ENCODE measurements at places on chromosomes 7 and 10.
A peak's percentile ranks its signal among the peaks of the same experiment; 100 is the strongest.

- no peaks in the 10 kb centered on the region for H3K27me3 ChIP-seq
- no peak overlapping the region for H3K27ac ChIP-seq
- no peak for DNase-seq
- no peaks in the 10 kb centered on the region for H3K36me3 ChIP-seq
- H3K4me3 ChIP-seq, result no peak overlapping the region
Measured at GRCh38 chr10:83612050-83612449, 527.3 kb upstream of the GHITM start.

GRCh38 chr10:43731486-43731885 is 82.8 kb upstream of the ZNF32 start:
- DNase-seq, result no peak
- no peaks in the 10 kb centered on the region for H3K4me1 ChIP-seq
- no peak overlapping the region for H3K4me3 ChIP-seq
- H3K36me3 ChIP-seq, result no peaks in the 10 kb centered on the region
- no peak overlapping the region for H3K27ac ChIP-seq

DNA sequence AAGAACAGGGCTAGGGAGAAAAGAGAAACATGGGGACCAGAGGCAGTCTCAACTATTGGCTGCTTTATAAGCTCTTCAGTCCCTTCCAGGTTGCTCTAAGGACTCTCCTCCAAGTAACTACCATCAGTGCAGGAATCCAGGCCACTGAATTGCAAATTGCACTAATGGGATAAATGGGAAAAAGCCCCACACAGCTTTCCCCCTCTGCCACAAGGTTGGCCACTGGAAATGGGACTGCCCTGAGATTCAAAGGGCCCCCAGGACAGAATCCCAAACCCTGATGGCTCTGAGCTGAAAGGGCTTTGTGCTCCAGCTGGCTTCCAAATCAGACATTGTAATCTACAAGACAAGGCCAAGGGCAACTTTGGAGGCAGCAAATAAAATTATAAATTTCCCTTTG is 633.2 kb downstream of the ACTR3B start:
- no peak for DNase-seq
- no peak overlapping the region for H3K4me3 ChIP-seq
- no peaks in the 10 kb centered on the region for H3K4me1 ChIP-seq
- no peaks in the 10 kb centered on the region for H3K27me3 ChIP-seq
- no peak overlapping the region for H3K27ac ChIP-seq

DNA sequence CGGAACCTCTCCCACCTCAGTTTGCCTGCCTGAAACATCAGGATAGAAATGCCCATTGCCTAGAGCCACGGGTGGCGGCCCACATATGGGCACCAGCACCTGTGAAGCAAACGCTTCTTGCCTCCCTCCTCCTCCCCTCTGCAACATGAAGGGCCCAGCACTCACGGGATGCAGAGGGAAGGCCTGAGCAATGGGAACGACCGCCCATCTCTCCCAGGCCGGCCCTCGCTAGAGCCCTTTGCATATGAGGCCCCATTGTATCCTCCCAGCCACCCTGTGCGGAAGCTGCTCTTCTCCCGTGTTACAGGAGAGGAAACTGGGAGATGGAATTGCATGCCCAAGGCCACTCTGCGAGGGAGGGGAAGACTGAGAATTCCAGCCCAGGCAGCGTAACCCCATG is 88.2 kb downstream of the RGS10 start:
- no peak for DNase-seq
- no peaks in the 10 kb centered on the region for H3K27me3 ChIP-seq
- peaks cover 7% of the 10 kb centered on the region for H3K36me3 ChIP-seq

- H3K4me1 ChIP-seq, result peaks cover 13% of the 10 kb centered on the region
- H3K36me3 ChIP-seq, result no peaks in the 10 kb centered on the region
- no peak for DNase-seq
Measured at GRCh38 chr10:110775020-110775375, 96.7 kb upstream of the PDCD4 start.

GRCh38 chr10:51340845-51341610 is 266.7 kb downstream of the PRKG1 start:
- peaks cover 2% of the 10 kb centered on the region for H3K36me3 ChIP-seq
- H3K4me3 ChIP-seq, result peak overlapping the region; percentile 35
- H3K27me3 ChIP-seq, result no peaks in the 10 kb centered on the region
- peak overlapping the region; percentile 81 for H3K27ac ChIP-seq
- H3K4me1 ChIP-seq, result peaks cover 21% of the 10 kb centered on the region
- DNase-seq, result no peak

- H3K4me3 ChIP-seq, result no peak overlapping the region
- no peak overlapping the region for H3K27ac ChIP-seq
- peaks cover 2% of the 10 kb centered on the region for H3K36me3 ChIP-seq
- H3K27me3 ChIP-seq, result no peaks in the 10 kb centered on the region
- peaks cover under 1% of the 10 kb centered on the region for H3K4me1 ChIP-seq
Measured at GRCh38 chr10:30368065-30368718, 19.1 kb upstream of the MTPAP start.

- no peak overlapping the region for H3K27ac ChIP-seq
- H3K4me1 ChIP-seq, result no peaks in the 10 kb centered on the region
- H3K36me3 ChIP-seq, result no peaks in the 10 kb centered on the region
- no peak overlapping the region for H3K4me3 ChIP-seq
- peaks cover 53% of the 10 kb centered on the region for H3K27me3 ChIP-seq
Measured at GRCh38 chr7:117241088-117241487, 81.8 kb downstream of the WNT2 start.

DNA sequence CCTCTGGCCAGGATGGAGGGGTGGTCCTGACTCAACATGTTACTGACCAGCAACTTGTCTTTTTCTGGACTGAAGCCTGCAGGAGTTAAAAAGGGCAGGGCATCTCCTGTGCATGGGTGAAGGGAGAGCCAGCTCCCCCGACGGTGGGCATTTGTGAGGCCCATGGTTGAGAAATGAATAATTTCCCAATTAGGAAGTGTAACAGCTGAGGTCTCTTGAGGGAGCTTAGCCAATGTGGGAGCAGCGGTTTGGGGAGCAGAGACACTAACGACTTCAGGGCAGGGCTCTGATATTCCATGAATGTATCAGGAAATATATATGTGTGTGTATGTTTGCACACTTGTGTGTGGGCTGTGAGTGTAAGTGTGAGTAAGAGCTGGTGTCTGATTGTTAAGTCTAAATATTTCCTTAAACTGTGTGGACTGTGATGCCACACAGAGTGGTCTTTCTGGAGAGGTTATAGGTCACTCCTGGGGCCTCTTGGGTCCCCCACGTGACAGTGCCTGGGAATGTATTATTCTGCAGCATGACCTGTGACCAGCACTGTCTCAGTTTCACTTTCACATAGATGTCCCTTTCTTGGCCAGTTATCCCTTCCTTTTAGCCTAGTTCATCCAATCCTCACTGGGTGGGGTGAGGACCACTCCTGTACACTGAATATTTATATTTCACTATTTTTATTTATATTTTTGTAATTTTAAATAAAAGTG is 6.0 kb downstream of the PLAU start:
- H3K27me3 ChIP-seq, result peaks cover 17% of the 10 kb centered on the region
- peaks cover 12% of the 10 kb centered on the region for H3K4me1 ChIP-seq
- no peak for DNase-seq
- no peak overlapping the region for H3K4me3 ChIP-seq
- H3K27ac ChIP-seq, result no peak overlapping the region

GRCh38 chr10:29850371-29850770 is 209.0 kb downstream of the JCAD start:
- H3K4me3 ChIP-seq, result no peak overlapping the region
- H3K36me3 ChIP-seq, result no peaks in the 10 kb centered on the region
- no peaks in the 10 kb centered on the region for H3K4me1 ChIP-seq

DNA sequence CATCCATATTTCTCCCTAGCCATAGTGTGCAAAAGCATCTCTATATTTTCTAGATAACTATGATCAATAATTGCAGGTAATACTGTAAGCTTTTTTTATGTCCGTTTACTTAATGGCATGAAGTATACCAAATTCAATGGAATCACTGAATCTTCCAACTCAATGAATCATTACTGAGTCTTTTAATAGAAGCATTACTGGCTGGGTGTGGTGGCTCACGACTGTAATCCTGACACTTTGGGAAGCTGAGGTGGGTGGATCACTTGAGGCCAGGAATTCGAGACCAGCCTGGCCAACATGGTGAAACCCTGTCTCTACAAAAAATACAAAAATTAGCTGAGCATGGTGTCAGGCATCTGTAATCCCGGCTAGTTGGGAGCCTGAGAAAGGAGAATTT is 372.5 kb downstream of the BMPER start:
- no peaks in the 10 kb centered on the region for H3K36me3 ChIP-seq
- no peak for DNase-seq

- no peaks in the 10 kb centered on the region for H3K4me1 ChIP-seq
- peaks cover 16% of the 10 kb centered on the region for H3K27me3 ChIP-seq
- H3K36me3 ChIP-seq, result no peaks in the 10 kb centered on the region
- no peak overlapping the region for H3K27ac ChIP-seq
Measured at GRCh38 chr7:127059475-127059874, 193.3 kb downstream of the GRM8 start.

DNA sequence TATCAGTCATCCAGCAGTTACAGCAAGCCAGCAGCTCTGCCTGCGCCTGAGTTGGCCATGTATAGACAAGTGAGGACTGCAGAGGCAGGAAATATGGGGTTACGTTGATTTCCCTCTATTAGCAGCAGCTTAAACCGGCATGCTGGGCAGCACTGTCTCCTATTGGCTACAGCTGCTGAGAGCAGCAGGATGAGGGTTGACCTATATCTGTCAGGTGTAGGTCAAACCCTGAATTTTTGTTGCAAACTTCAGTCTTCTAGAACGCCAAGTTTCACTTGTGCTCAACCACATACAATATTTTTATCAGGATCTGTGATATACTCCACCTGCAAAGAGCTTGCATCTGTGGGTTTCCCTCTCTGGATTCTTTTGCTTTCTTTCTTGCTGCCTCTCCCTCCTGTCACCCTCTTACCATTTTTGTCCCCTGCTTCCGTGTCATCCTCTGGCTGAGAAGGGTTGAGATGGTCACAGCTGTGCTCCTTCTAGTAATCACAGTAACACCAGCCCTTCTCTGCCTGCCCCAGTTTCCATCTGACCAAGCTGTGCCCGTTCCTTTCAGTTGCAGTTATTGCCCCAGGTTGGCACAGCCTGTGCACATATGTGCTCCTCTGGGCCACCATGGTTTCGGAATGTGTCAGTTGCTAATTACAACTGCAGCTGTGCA is 23.8 kb upstream of the GLCCI1 start:
- DNase-seq, result peak; percentile 52
- peaks cover 47% of the 10 kb centered on the region for H3K4me1 ChIP-seq
- H3K4me3 ChIP-seq, result peak overlapping the region; percentile 70
- peaks cover 2% of the 10 kb centered on the region for H3K36me3 ChIP-seq

DNA sequence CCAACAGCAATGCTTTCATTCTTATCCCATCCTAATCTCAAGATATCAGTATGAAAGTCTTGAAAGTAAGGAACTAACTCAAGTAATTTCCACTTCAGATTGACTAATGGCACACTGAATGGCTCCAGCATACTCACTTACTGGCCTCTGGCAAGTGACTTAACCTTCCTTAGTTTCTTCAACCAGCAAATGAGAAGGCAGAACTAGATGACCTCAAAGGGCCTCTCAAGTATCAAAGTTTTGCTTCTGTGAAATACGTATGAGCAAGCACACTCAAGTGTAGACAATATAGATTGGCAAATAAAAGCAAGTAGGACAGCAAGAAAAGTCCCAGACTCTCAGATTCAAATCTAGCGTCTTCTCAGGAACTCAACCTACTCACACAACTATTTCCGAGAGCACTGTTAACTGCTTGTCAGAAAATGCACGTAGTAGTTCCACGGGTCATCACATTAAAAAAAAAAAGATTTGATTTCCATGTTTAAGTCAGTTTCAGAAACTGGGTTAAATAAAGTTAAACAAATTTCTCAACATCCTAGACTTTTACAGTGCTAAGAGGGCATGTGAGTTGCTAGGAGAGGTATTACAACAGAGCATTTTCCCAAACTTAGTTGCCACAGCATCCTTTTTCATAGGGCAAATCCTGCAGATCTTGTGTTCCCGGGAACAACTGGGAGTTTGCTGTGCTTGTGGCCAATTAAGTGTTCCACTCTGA is 276.9 kb upstream of the KLF14 start:
- no peaks in the 10 kb centered on the region for H3K27me3 ChIP-seq
- peaks cover 32% of the 10 kb centered on the region for H3K36me3 ChIP-seq
- peaks cover 88% of the 10 kb centered on the region for H3K4me1 ChIP-seq
- no peak for DNase-seq
- H3K4me3 ChIP-seq, result peak overlapping the region; percentile 65

GRCh38 chr10:89591111-89591795 is 53.8 kb downstream of the PANK1 start:
- DNase-seq, result no peak
- no peak overlapping the region for H3K4me3 ChIP-seq
- H3K27ac ChIP-seq, result no peak overlapping the region

- H3K36me3 ChIP-seq, result peaks cover 3% of the 10 kb centered on the region
- no peak overlapping the region for H3K4me3 ChIP-seq
- peaks cover 5% of the 10 kb centered on the region for H3K4me1 ChIP-seq
- DNase-seq, result no peak
Measured at GRCh38 chr7:539731-540411, 20.2 kb upstream of the PDGFA start.

GRCh38 chr7:151396328-151396970 is 13.4 kb downstream of the WDR86 start:
- no peak overlapping the region for H3K4me3 ChIP-seq
- H3K36me3 ChIP-seq, result peaks cover 2% of the 10 kb centered on the region
- no peak for DNase-seq
- no peaks in the 10 kb centered on the region for H3K27me3 ChIP-seq
- peaks cover 6% of the 10 kb centered on the region for H3K4me1 ChIP-seq
- no peak overlapping the region for H3K27ac ChIP-seq

- peaks cover 7% of the 10 kb centered on the region for H3K27me3 ChIP-seq
- no peaks in the 10 kb centered on the region for H3K36me3 ChIP-seq
- no peak overlapping the region for H3K27ac ChIP-seq
- H3K4me3 ChIP-seq, result no peak overlapping the region
- no peaks in the 10 kb centered on the region for H3K4me1 ChIP-seq
- DNase-seq, result no peak
Measured at GRCh38 chr7:98372993-98373392, 27.9 kb downstream of the BAIAP2L1 start.

DNA sequence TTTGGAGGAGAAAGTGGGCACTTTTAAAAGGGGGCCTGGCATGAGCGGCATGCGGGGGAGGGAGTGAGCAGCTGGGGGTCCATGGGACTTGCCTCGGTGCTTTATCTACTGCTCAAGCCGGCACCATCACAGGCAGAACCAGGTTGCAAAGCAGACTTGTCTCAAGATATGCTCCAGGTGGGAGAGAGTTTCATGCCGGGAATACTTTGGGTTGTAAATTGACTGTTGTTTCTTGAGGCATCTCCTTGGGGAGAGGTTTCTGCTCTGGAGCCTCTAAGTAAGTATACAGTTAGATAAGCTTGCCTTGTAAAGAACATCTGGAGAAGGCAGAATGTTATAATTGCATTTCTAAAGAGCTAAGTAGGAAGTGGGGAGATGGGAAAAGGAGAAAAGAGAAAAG is 42.8 kb upstream of the PRKCQ start:
- H3K27ac ChIP-seq, result no peak overlapping the region
- no peak overlapping the region for H3K4me3 ChIP-seq
- no peak for DNase-seq
- no peaks in the 10 kb centered on the region for H3K36me3 ChIP-seq
